ENCODE measurements at places on chromosomes 12 and 14.

DNA sequence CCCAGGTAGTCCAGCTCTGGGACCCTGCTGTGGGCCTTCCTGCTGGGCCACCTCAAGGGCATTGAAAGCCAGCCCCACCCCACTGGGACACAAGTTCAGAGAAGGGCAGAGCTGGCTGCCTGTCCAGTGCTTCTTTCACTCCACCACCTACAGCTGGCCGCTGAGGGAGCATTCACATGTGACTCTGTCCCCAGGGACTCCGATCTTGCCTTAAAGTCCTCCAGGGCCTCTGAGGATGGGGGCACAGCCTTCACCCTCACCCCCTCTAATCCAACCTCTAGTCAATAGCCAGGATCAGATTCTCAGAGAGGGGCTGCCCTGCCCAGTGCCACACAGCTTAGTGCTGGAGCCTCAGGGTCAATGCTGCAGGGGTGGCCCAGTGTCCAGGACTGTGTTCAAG, 5.0 kb upstream of the CYP46A1 start:
- no peak for DNase-seq

DNA sequence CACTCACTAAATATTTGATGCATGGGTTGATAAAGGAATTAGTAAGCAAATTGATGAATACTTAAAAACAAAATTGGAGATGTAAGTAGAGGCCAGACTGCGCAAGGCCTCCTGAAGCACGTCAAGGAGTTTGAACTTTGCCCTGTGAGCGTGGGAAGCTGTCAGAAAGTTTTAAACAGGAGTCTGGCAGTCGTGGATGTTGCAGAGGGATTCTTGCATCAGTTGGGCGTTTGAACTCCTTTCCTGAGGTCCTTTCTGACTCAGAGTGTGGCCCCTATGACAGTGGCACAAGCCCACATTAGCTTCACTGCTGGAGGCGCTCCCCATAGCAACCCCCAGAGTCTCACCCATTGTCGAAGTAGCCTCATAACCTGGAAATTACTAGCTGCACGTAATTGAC, 17.9 kb upstream of the IL22 start:
- DNase-seq: no peak

DNA sequence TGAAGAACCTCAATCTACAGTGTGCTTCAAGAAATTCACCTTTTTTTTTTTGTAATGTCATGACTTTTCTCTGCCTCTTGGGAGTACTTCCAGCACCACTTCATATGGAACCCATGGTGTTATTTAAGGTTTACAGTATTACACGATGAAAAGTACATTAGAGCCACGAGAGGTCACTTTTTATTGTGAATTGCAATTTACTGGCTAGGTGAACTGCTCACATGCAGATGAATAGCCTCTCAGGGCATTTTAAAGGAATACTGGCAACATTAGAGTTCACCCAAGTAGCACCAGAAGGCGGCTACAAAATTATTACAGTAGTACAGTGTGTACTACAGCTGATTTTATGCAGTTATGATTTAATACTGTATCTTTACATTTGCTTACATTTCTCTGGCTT, 99.1 kb upstream of the PPP4R3A start:
- no peak for DNase-seq

GRCh38 chr12:77609016-77609415, 221.7 kb upstream of the NAV3 start:
- DNase-seq: no peak

DNA sequence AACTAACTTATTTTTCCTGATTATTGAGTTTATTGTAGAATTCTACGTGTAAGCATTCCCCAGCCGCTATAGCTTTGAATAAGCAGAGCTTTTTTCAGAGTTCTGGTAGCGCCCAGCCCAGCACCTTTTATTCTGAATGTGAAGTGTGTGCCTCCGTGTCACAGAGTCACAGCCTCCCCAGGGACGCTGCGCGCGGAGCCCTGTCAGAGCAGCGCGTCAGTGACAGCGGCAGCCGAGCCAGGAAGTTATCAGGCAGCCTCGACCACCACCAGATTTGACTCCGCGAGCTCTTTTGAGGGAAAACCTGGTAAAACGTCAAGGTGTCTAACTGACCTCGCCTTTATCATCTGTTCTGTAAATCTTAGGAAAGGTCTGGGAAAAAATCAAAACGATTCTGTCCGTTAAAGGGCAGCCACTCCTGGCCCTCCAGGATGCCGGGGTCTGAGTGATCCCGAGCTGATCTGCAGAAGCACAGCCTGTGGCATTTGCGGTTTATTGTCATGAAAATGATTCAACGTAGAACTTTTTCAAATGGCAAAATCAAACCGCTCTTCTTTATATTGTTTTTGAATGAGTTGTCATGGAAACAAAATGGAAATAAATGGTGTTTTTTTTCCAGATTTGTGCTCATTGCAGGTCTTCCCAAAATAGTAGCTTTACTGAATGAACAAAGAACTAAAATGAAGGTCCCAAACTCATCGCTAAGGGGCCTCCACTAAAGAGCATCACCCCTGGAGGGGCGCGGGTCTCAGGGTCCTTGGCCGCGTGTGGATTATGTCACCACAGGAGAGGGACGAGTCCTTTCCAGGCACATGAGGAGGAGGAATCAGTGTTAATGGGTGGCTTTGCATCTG, 43.1 kb upstream of the MMP17 start:
- DNase-seq: no peak

- no peak for DNase-seq
Measured at GRCh38 chr14:34172550-34173368, 221.9 kb upstream of the EGLN3 start.

DNA sequence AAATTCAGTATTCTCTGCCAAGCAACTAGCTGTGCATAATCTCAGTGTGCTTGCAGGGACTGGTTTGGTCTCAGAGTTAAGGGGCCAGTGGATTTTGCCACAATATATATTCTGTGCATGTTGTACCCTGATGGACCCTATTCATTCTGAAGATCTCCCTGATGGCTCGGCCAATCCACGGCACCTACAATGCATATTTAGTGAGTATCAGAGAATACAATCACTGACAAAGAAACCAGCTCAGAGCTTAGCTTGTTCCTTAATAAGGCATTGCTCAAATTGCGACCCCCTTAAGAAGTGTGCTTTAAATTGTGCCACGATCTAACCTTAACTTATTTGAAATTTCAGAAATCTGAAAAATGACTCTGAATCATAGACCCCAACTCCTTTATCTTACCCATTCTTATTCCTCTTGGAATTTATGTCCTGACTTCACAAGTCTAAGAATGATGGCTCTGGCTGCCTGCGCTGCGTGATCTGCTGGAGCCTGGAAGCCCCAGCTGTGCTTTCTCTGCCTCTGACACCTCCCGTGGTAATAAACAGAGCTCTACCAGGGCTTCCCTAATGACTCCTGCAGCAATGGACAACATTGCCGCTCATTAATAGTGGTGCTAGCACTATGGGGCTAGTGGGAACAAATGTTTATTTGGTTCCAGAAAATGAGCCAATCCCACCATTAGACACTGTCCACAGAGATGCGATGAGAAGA, 9.0 kb upstream of the DCAF4 start:
- no peak for DNase-seq

- no peak for DNase-seq
Measured at GRCh38 chr14:20494935-20495766, 10.2 kb upstream of the RNASE10 start.

GRCh38 chr14:87066221-87066817, 926.7 kb downstream of the GALC start:
- DNase-seq: no peak

GRCh38 chr12:57129321-57129842, 1.1 kb downstream of the LRP1 start:
- DNase-seq: no peak

GRCh38 chr12:1616233-1617066, 12.6 kb upstream of the WNT5B start:
- no peak for DNase-seq

GRCh38 chr14:23483236-23483854, 13.8 kb downstream of the NGDN start:
- no peak for DNase-seq

DNA sequence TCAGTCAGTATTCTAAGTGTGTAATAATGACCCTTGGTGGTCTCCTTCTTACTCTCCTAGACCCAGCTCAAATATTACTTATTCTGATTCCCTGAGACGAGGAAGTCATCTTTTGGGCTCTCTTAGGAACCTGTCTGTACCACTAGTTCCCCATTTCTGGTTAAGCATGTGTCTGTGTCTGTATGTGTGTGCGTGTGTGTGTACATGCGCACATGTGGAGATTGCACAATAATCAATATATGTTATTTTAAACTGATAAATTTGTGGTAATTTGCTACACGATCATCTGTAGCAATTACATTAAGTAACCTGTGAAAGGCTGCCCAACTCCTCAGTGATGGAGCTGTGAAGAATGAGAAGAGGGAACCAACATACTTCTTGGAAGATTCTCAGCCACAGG, 132.2 kb downstream of the ASCL4 start:
- DNase-seq: no peak

DNA sequence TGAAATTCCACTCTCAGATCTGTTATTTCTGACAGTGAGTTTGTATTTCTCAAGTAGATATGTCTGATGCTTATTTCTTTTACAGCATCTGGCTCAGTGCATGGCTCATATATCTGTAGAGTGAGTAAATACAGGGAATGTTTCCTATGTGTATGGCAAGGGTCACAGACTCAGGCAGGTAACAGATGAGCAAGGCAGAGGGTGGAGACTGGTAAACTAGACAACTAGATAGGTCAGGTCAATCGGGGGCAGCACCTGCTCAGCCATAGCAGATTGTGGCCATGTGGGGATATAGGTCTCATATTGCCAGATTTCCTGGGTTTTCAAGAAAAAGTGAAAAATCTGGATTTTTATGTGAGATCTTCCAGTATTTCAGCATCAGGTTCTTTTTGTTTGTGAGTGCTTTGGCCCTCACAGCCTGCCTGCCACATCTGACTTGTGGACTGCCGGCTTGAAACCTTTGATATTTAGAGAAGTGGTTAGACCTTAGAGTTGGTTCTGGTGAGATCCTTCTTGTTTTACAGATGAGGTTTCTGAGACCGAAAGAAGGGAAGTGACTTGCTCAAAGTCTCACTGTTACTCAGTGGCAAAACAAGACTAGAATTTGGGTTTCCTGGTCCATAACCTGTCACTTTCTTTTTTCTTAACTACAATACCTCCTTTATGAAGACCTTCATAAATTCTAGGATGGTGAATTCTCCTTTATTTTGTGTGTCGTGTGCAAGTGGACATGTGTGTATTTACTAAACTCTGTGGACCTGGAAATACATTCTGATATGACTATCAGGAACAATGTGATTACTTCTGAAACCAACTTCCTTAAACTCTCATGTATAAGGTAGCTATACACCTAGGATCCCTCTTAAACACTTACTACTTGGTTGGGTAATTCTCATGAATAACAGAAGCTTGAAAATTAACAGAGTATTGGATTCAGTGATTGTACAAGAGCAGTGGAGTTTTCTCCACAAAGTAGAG, 34.4 kb downstream of the PROX2 start:
- no peak for DNase-seq

GRCh38 chr12:60227916-60228315, 632.1 kb downstream of the SLC16A7 start:
- DNase-seq: no peak

DNA sequence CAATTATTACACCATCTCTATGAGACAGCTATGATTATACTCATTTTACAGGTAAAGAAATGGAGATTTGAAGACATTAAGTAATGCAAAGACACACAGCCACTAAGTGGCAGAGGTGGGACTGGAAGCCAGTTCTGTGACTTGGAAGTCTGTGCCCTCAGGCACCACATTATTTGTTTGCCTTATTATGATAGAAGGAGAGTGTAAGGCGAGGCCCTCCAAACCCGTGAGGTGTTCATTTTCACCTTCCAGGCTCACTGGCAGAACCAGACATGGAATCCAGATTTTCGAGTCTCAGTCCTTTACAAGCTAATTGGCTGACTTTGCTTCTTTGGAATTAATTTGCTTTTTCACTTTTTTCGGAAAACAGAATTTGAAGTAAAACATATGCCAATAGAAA, 107.9 kb downstream of the CAND1 start:
- DNase-seq: no peak

- DNase-seq: no peak
Measured at GRCh38 chr12:87943762-87944161, 85.4 kb downstream of the C12orf50 start.

DNA sequence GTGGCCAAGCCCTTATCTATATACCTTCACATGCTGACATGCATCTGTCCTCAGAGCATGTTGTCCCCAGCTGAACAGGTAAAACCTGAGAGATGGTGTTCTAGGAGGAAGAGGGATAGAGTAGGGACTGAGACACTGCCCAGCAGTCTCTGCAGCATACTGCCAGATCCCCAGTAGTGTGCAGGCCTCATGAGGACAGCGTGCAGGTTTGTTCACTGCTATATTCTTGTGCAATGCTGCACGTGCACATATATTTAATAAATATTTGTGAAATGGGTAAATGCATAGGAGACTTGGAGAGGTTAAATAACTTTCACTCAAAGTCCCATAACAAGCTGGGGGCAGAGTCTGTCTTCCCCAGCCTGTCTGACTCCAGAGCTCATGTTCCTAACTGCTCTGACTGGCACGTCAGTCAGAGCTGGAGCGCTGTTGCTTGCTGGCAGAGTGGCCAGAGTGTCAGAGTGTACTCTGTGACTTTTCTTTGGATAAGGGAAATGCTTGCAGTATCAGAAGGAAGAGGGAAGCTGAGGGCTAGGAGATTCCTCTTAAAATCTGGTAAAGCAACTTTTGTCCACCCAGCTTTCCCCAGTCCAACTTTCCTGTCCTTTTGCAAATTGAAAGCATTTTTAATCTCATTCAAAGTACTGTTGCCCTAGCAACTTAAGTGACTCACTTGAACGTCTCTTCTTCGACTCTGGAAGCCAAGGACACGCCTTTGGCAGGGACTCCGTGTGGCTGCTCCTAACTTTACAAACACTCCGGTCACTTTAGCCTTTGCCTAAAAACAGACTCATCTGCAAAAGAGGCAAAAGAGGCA, 14.9 kb upstream of the POLR3B start:
- peak; percentile 32 for DNase-seq

DNA sequence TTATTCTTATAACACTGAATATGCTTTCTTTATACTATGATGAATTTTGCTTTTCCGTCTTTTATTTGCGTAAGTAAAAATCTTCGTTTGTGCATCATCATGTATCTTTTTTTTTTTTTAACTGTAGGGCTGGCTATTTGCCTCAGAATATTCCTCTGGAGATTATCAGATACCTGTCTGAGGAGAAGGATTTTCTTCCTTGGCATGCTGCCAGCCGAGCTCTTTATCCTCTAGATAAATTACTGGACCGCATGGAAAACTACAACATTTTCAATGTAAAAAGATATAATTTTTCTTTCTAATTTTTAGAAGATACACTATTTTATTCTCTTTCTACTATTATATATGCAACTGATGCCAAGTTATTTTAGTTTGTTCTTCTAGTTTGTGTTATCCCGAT, 346.6 kb downstream of the TRHDE start:
- DNase-seq: no peak

DNA sequence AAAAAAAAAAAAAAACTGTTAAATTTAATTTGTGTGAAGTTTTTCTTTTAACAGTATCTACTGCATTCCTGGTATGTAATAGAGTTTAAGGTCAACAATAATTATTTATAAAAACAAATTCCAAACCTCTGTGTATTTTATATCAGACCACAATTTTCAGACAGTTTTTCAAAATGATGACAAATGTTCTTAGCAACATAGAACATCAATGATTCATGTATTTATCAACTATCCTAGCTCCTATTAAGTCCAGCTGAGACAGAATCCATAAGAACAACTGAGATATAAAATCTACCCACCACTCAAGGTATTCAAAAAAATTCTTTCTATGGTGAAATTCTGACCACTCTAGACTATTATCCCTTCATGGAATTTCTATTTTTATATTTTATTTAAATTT, 144.5 kb downstream of the EPS8 start:
- DNase-seq: no peak

All from Caki2 (cell line).